ENCODE measurements at places on chromosomes 6 and 20. TPM values are rescaled to one million over a fixed set of nuclear protein-coding genes. Genes with fewer than 3 reads are reported as not detected.

The BCAS1 gene
- total RNA-seq = 0.31 TPM

The PHACTR3 gene
- 0.14 TPM for total RNA-seq

The C6orf141 gene
- 0.55 TPM for total RNA-seq

The PNLDC1 gene
- 0.11 TPM for total RNA-seq

The GABRR2 gene
- total RNA-seq = 0.34 TPM

The MEP1A gene
- total RNA-seq = not detected

The HRH3 gene
- 0.07 TPM for total RNA-seq

DNA sequence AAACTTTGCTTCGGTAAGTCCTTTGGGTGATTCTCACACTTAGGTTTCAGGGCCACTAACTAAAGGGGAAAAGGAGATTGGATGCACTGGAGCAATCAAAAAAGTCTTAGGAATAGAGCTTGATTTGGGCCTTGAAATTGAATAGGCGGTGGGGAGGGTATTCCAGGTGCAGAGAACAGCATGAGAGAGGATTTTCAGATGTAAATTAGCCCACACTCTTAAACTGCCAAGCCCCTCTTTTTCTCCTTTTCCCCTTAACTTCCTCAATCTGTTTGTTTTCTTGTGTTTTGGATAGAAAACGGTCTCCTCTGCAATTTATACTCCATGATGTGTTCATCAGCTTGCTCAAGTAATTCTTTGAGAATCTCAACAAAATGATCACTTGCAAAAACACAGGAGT, 62.1 kb upstream of the RIPOR2 start:
- no peaks in the 10 kb centered on the region for H3K36me3 ChIP-seq
- DNase-seq = no peak
- H3K4me1 ChIP-seq = no peaks in the 10 kb centered on the region
- no peaks in the 10 kb centered on the region for H3K27me3 ChIP-seq

- peak; percentile 63 for DNase-seq
- no peak overlapping the region for H3K4me3 ChIP-seq
- no peaks in the 10 kb centered on the region for H3K27me3 ChIP-seq
- peaks cover 3% of the 10 kb centered on the region for H3K4me1 ChIP-seq
These were observed 73.9 kb downstream of the DHX35 start for GRCh38 chr20:39036011-39036410.

GRCh38 chr6:56222499-56222898, 24.9 kb downstream of the COL21A1 start:
- H3K27me3 ChIP-seq = no peaks in the 10 kb centered on the region
- no peak overlapping the region for H3K4me3 ChIP-seq
- peak; percentile 66 for DNase-seq
- H3K27ac ChIP-seq = no peak overlapping the region
- no peaks in the 10 kb centered on the region for H3K36me3 ChIP-seq
- H3K4me1 ChIP-seq = no peaks in the 10 kb centered on the region

GRCh38 chr20:58523072-58523970, 8.1 kb upstream of the APCDD1L start:
- DNase-seq = peak; percentile 92
- H3K36me3 ChIP-seq = no peaks in the 10 kb centered on the region
- H3K27ac ChIP-seq = peak overlapping the region; percentile 87
- H3K4me3 ChIP-seq = no peak overlapping the region
- no peaks in the 10 kb centered on the region for H3K27me3 ChIP-seq
- peaks cover 28% of the 10 kb centered on the region for H3K4me1 ChIP-seq

- no peaks in the 10 kb centered on the region for H3K27me3 ChIP-seq
- no peak overlapping the region for H3K4me3 ChIP-seq
- peaks cover 7% of the 10 kb centered on the region for H3K4me1 ChIP-seq
- no peak overlapping the region for H3K27ac ChIP-seq
- H3K36me3 ChIP-seq = no peaks in the 10 kb centered on the region
These were observed 80.4 kb upstream of the CD93 start for GRCh38 chr20:23166563-23166962.

DNA sequence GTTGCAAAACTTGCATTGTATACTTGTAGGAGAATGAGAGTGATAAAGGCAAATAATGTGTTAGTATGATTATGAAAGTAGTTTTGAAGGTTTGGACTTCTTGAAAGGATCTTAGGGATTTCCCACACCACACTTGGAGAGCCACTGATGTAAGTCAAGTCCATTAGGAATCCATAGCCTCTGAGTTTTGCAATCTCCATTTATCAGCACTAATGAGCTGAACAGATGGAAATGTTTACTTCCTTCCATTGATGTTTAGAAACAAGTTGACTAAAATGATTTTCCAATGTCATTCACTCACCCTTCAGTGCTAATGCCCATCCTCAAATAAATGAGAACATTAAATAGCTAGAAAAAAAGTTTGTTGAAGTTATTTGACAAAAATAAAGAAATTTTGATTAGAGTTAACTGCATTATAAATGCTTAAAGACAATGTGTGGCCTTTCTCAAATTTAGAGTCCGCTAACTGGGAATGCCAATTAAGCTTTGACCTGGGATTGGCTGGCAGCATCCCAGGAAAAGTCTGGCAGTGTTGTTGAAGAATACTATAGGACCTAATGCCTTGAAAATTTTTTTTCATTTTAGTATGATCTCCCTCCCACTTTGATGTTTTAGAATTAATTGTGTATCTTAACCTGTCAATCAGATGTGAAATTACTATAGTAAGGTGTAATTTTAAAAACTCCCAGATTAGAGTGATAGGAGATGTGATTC, 68.0 kb downstream of the SLC35F1 start:
- no peak for DNase-seq
- no peak overlapping the region for H3K27ac ChIP-seq
- H3K4me3 ChIP-seq = no peak overlapping the region

GRCh38 chr6:158629367-158630221, 14.9 kb downstream of the DYNLT1 start:
- no peaks in the 10 kb centered on the region for H3K27me3 ChIP-seq
- H3K4me3 ChIP-seq = no peak overlapping the region
- H3K36me3 ChIP-seq = peaks cover 32% of the 10 kb centered on the region
- peaks cover 19% of the 10 kb centered on the region for H3K4me1 ChIP-seq
- no peak overlapping the region for H3K27ac ChIP-seq

- DNase-seq = no peak
- no peaks in the 10 kb centered on the region for H3K36me3 ChIP-seq
- H3K4me3 ChIP-seq = no peak overlapping the region
- no peaks in the 10 kb centered on the region for H3K27me3 ChIP-seq
These were observed 445.7 kb upstream of the CDH4 start for GRCh38 chr20:60806354-60806753.

DNA sequence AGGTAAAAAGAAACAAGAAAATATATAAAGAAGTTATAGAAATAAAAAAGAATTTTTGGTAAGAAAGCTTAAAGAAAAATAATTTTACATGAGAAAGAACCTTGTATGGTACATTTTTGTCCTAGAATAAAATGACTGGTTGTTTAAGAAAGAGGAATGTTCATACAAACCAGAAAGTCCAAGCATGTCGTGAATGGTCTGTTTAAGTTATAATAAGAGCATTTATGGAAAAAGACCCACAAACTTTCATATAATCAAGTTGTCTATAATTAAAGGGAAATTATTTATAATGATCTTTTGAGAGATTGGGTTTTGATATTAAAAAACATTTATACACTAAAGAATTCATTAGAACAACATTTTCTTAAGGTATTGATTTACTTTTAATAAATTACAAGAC, 27.8 kb upstream of the FAM110A start:
- no peak overlapping the region for H3K4me3 ChIP-seq
- peak; percentile 5 for DNase-seq
- no peak overlapping the region for H3K27ac ChIP-seq
- no peaks in the 10 kb centered on the region for H3K4me1 ChIP-seq
- no peaks in the 10 kb centered on the region for H3K36me3 ChIP-seq
- H3K27me3 ChIP-seq = no peaks in the 10 kb centered on the region

- no peaks in the 10 kb centered on the region for H3K36me3 ChIP-seq
- no peak overlapping the region for H3K4me3 ChIP-seq
- H3K4me1 ChIP-seq = no peaks in the 10 kb centered on the region
- peak; percentile 36 for DNase-seq
These were observed 114.6 kb downstream of the CLIC5 start for GRCh38 chr6:45900808-45901752.

DNA sequence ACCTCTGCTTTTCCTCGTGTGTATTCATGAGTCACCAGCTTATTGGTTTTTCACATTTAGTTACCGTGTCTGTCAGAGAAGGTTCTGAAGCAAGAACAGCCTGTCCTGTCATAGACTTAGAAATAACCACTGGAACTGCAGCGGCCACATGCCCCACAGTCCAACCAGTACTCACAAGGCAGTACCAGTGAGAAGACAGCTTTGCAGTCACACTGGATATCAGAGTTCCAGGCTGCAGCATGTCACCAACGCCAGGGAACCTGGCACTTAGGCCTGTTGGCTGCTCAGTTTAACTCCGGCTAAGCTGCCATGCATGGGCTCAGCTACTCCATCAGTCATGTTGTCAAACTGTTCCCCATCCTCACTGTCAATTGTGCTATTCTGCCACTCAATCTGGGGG, 40.1 kb downstream of the ADNP start:
- no peak overlapping the region for H3K4me3 ChIP-seq
- no peaks in the 10 kb centered on the region for H3K4me1 ChIP-seq
- peaks cover 70% of the 10 kb centered on the region for H3K36me3 ChIP-seq
- no peak overlapping the region for H3K27ac ChIP-seq
- no peak for DNase-seq

- no peaks in the 10 kb centered on the region for H3K36me3 ChIP-seq
- no peak for DNase-seq
- H3K4me1 ChIP-seq = no peaks in the 10 kb centered on the region
- no peak overlapping the region for H3K27ac ChIP-seq
These were observed 7.2 kb downstream of the HLA-G start for GRCh38 chr6:29834564-29835436.

DNA sequence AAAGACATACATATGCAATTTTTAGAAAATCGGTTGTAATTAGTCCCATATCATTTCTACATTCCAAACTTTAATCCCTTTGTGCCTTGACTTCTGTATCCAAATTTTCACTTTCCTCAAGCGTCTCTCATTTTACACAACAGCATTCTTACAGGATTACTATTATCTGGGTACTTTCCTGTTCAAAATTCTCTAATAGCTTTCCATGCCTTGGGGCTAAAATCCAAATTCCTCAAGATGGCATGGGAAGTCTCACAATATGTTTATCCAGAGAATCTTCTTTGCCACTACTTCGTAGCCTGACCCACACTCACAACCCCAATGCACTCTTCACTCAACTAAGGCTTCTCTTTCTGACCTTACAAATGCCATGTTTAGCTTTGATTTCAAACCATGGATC, 125.0 kb downstream of the TBX18 start:
- H3K27ac ChIP-seq = no peak overlapping the region
- H3K4me3 ChIP-seq = no peak overlapping the region
- no peak for DNase-seq
- no peaks in the 10 kb centered on the region for H3K36me3 ChIP-seq
- peaks cover 7% of the 10 kb centered on the region for H3K4me1 ChIP-seq
- no peaks in the 10 kb centered on the region for H3K27me3 ChIP-seq
